ENCODE measurements at places on chromosomes 6 and 20.
A peak's percentile ranks its signal among the peaks of the same experiment; 100 is the strongest.

GRCh38 chr6:37459981-37460800 lies 27.2 kb downstream of the CMTR1 start:
- DNase-seq: no peak

DNA sequence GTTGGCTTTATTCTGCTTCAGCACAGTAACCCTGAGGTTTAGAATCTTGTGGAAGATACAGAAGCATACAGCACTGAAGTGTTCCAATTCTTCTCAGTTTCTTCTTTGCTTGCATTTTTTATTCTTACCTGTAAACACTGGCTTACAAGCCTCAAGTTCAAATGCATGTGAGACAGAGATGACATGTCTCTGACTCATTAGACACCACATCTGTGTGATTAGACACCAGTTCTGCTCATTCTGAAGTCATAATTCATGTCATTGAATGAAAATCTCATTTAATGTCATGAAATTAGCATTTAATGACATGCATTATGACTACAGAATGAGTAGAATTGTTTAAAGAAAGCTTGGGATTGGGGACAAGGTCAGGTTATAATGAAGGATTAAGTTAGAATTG lies 5.8 kb downstream of the GZF1 start:
- no peak for DNase-seq

- DNase-seq: peak; percentile 48
Measured at GRCh38 chr6:41970436-41970846, 28.8 kb upstream of the CCND3 start.

DNA sequence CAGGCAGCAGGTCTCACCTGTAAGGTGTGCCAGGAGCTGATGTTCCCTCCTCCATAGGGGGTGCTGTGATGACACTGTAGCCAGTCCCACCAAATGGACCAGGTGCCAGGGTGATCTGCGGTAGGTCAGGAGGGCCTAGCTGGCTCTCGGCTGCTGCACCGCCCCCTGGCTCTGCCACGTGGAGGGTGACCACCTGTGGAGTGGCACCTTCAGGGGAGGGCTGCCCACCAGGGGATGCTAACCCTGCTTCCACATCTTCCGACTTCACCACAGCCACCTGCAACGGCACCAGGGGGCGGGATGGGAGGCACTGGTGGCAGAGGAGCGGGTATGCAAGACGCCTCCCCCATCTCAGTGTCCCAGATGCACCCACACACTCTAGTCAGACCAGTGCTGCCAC lies 18.3 kb downstream of the ZNF335 start:
- no peak for DNase-seq

- DNase-seq: no peak
Measured at GRCh38 chr6:47245745-47246371, 63.8 kb downstream of the TNFRSF21 start.

DNA sequence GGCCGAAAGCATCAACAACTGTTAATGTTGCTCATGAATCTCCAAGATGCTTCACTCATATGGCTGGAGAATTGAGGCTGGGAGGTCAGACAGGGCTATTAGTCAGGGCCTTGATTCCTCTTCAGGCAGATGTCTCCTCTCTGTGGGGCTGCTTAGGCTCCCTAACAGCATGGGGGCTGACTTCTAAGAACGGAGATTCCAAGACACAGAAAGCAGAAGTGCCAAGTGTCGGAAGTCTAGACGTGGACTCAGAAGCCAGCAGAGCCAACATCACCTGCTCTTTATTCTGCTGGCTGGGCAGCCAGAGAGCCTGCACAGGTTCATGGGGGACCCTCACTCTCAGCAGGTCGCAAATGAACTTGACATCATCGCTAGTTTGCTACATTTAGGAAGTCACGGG lies 279.8 kb downstream of the CDH26 start:
- DNase-seq: no peak
